ENCODE measurements at places on chromosomes 5 and 9.

DNA sequence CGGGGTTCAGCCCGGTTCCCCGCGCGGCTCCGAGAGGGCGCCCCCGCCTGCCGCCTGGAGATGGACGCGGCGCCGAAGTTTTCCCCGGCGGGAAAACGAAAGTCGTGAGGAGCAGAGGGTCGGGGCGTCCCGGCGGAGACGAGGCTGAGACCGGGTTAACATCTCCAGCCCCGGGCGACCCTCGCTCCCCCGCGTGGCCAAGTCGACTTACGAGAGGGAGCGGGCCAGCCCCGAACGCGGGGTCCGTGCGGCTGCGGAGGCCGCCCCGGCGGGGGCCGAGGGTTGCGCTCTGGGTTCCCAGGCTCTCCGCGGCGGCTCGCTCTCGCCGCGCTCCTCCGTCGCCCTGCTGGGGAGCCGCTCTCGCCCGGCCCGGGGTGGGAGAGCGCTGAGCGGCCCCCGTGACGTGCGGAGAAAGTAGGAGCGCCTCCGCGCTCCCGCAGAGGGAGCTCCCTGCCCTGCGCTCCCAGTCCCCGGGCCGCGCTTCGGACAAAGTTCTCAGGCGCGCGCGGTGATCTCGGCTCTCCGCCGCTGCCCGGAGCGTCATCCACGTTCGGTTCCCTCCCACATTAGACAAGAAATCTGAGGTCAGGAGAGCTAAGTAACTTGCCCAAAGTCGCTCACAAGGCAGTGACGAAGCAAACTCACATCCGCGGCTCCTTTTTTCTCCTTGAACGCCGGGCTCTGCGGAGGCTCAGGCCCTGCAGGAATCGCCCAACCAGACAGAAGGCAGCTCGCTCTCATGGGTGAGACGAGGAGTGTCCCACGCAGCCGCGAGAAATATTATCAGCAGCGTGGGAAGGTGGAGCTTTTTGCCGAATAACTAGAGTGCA is 1.2 kb upstream of the GCNT4 start:
- peak; percentile 52 for ATAC-seq

DNA sequence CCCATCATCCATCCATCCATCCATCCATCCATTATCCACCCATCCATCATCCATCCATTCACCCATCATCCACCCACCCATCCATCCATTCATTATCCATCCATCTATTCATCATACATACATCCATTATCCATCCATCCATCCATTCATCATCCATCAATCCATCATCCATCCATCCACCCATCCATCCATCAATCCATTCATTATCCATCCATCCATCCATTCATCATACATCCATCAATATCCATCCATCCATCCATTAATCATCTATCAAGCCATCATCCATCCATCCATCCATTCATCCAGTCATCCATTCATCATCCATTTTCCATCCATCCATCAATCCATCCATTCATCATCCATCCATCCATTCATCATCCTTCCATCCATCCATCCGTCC is 89.0 kb downstream of the NSG2 start:
- no peak for ATAC-seq

GRCh38 chr9:95773053-95773418 is 102.5 kb upstream of the ERCC6L2 start:
- no peak for ATAC-seq

DNA sequence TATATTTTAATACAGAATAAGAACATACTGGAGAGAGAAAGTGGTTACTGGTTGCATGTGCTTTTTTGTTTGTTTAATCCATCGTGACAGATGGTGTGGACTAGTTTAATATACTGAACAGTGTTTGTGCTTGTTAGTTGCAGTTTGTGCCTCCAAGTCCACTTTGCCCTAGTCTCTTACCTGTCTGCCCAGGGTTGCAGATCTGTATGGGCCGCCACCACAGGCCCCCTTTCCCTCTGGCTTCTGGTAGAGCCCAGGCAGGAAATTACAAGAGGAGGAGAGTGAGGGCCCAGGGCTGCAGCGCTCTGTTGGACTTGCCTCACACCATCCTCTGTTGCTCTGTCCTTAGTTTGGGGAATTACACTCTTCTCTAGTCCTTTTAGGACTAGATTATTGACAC is 166.4 kb downstream of the KDM4C start:
- ATAC-seq = no peak

DNA sequence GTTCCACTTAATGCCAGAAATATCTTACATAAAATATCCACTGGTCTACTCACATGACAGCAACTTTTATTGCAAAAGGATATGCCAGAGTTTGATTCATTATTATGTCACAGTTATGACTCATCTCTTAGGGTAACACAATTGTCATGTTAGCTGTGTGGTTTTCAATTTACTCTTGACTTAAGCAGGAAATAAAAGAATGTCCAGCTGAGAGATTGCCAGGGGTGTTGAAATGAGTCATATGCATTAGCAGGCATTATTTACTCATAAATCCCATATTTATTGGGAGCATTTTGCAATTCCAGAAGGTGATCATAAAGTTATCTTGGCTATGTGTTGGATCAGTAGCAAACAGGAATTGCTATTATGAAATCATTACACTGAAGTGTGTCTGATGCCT is 1164.6 kb upstream of the CDH18 start:
- ATAC-seq = peak; percentile 94

DNA sequence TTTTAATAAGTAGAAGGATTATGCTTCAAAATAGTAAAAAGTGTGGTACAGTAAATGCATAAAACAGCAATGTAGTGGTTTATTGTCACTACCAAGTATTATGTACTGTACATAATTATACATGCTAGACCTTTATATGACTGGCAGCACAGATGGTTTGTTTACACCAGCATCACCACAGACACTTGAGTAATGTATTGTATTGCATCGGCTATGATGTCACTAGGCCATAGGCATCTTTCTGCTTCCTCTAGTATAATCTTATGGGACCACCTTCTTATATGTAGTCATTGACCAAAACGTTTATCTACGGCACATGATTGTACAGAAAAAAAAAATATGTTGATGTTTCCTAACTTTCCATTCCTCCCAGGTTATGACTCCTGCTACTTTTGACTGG is 31.9 kb upstream of the SSBP2 start:
- ATAC-seq = no peak

DNA sequence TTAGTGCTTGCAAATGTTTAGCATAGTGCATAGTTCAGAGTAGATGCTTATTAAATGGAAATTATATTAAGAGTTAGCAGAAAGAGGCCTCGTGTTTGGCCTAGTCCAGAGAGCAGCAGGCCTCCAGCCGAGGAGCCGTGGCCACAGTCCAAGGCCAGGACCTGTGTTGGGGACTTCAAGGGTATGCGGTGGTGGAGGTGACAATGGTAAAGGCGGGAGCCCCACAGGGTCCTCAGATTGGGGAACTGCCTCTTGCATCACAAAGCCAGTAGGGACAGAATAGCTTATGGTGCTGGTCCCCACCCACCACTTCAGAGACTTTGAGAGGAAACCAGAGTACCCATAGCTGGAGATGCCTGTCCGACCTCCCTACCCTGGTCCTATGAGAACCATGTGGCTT is 554.6 kb upstream of the RIOK2 start:
- no peak for ATAC-seq

GRCh38 chr5:38719916-38720315 is 125.9 kb upstream of the OSMR start:
- ATAC-seq = no peak

GRCh38 chr5:58648846-58649245 is 66.0 kb downstream of the RAB3C start:
- no peak for ATAC-seq

DNA sequence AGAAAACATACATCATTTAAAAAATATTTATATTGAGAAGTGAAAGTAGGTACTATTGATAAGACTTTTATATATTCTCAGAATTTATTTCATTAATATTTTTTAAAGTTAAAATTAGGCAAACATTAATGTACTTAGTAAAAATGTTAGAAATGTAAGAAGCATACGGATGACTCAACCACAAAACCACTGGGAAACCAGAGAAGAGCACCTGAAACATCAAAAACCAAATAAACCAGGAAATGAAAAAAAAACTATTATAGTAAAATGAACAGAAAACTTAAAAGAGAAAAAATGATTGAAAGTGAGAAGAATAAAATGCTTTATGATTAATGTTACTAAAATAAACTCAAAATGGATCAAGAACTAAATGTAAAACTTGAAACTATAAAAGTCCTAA is 233.2 kb upstream of the DAB2 start:
- no peak for ATAC-seq

DNA sequence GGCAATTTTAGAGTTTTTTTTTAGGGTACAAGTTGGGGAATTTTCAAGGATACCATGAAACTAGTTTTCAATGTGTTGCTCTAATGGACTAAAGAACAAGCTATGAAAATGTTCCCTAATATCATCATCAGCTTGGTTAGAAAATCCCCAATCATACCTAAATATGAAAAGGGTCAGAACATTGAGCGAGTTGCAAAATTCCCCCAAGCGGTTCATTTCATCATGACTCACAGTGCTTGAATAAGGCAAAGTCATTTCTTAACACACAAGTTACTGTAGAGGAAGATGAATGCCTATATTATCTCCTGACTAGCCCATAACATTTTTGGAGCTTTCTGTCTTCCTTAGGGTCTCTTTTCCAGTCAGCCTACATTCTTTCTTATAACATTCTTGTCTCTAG is 62.7 kb downstream of the ST8SIA4 start:
- peak; percentile 44 for ATAC-seq

DNA sequence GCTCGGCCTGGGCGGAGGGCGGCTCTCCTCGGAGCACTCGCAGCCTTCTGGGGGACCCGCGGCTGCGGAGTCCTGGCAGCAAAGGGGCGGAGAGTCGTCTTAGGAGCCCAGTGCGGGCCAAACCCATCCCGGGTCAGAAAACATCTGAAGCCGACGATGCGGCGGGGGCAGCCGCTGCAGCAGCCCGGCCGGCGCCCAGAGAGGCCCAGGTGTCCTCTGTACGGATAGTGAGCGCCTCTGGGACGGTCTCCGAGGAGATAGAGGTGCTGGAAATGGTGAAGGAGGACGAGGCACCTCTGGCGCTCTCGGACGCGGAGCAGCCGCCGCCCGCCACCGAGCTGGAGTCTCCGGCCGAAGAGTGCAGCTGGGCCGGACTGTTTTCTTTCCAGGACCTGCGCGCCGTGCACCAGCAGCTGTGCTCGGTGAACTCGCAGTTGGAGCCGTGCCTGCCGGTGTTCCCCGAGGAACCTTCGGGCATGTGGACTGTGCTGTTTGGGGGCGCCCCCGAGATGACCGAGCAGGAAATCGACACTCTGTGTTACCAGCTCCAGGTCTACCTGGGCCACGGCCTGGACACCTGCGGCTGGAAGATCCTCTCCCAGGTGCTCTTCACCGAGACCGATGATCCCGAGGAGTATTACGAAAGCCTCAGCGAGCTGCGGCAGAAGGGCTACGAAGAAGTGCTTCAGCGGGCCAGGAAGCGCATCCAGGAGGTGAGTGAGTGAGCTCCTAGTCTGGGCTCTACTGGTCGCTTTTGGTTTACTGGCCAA is 1.2 kb downstream of the JMY start:
- peak; percentile 40 for ATAC-seq

DNA sequence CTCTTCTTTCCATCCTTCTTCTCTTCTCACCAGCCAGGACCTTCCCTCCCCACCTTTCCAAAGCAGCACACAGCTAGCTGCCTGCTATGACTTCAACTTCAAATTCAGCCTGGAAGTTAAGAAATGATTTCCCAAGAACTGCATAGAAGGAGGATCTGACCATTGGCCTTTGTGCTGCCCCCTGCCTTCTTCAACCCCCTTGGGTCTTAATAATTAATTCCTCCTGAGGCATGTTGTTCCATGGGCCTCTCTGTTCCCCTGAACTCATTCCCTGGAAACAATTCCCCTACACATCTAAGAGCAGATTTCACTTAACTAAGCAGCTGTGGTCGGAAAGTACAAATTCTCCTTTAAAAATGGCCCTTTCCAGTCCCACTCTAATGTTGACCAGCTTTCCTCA is 62.4 kb downstream of the ADAMTS12 start:
- no peak for ATAC-seq

- ATAC-seq = no peak
Measured at GRCh38 chr5:56161439-56161823, 71.7 kb downstream of the ANKRD55 start.

DNA sequence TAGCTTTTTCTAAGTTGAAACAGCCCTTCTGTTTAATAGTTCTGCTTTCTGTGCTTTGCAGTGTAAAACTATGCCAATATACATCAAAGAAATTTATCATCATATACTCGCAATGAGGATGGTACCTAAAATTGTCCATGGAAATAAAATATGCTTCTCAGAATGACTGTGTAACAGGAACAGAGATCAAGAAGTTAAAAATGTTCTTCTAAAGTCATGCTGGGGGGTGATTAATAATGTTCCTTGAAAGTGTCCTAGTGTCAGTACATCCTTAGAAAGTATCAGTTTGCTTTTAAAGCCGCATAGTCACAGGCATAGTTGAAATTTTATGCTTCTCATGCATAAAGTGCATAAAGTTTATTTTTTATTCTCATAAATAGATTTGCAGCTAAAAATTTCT is 4.0 kb upstream of the LRRC70 start:
- ATAC-seq = no peak

- no peak for ATAC-seq
Measured at GRCh38 chr5:88287846-88288527, 19.3 kb upstream of the TMEM161B start.

- no peak for ATAC-seq
Measured at GRCh38 chr5:153711755-153712154, 221.3 kb downstream of the GRIA1 start.

Data from esophagus mucosa (tissue), 1 donor.